ENCODE measurements at places on chromosomes 16 and 17.

DNA sequence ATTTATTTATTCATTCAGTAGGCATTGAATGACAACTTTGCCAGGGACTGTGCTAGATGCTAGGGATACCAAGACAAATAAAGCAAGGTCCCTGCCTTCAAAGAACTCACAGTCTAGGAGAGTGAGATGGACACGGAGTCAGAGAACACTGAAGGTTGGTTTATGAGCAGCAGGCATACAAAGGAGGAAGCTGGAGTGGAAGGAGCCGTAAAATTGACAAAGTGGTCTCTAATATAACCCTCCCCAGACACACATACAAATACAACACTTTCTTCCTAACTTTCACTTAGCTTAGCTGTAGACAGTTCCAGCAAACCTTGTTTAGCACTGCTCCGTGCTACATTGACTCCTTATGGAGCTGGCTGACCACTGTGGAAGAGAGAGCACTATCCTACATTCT is 229.7 kb downstream of the IRX3 start:
- DNase-seq: no peak

DNA sequence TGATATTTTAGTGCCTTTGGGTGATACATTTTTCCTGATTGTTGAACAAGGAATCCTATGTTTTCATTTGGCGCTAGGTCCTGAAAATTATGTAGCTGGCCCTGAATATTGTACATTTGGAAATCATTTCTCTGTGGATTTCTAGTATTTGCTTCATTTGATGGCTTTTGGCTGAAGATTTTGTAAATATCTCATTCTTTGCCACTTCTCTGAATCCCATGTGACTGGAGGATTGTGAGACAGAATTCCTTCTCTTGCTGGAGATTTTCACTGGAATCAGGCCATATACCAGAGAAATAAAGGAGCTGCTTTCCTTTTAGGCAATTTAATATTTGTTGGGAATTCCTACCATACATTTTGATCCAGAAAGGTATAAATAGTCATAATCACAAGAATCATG is 8.6 kb downstream of the KRT28 start:
- no peak for DNase-seq

- no peak for DNase-seq
These were observed 143.0 kb downstream of the XYLT1 start for GRCh38 chr16:17327664-17328335.

- DNase-seq: no peak
These were observed 127.5 kb downstream of the HS3ST3A1 start for GRCh38 chr17:13474073-13474800.

- no peak for DNase-seq
These were observed 205.2 kb downstream of the STX8 start for GRCh38 chr17:9370467-9370866.

GRCh38 chr17:33725675-33726271 is 432.7 kb upstream of the ASIC2 start:
- DNase-seq: no peak

DNA sequence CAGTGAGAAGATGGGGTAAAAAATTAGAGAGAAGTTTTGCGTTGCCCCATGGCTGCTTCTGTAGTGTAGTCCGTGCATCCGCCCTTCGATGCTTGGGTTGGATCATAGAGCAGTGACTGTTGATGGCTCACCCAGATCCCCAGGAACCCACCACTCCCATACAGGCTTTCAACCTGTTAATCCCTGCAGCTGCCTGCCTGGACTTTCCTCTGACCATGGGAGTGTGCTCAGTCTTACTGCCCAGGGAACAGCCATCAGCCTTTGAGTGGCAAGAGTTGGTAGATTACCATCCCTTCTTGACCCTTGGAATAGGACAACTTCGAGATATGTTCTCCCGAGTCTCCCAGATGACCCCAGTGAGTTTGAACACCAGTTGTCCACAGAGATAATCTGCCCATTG is 299.5 kb upstream of the HSBP1 start:
- no peak for DNase-seq

DNA sequence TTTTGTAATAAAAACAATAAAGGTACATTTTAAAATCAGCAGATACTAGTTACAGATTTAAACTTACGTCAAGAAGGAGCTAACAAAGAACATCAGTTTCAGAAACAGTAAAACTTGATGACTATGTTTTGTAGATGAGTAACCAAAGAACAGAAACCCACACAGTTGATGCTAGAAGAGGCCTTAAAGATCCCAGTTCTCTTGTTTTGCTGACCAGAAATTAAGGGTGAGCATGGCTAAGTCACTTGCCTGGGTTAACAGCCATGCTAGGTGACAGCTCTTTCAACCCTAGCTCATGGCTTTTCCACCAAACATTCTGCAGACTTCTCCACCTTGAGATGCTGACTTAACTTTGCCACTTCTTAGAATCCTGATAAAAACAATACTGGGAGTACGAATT is 26.4 kb downstream of the STX8 start:
- no peak for DNase-seq

DNA sequence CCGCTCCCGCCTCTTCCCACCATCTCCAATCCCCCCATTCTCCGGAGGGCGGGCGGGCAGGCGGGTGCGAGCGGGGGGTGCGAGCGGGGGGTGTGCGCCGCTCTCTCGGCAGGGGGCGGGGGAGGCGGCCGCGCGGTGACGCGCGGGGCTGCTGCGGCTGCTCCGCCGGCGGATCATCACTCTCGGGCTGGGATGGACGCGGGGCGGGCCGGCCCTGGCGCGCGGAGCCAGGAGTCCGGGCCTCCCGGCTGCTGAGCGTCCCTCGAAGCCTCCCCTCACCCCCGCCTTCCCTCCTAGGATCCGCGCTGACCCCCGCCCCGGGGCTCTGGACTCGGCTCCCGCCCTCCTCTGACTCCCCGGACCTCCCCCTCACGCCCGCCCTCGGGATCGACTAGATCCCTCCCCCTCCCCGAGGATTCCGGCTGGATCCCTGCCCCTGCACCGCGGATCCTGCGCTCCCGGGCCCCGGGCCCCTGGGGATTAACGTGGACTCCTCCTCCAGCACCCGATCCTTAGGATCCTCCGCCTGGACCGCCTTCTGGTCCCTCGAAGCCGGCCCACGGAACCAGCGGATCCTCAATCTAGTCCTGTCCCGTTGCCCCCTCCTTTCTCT is 946 bp upstream of the TMEM256 start:
- peak; percentile 74 for DNase-seq

GRCh38 chr17:34434052-34434451 is 71.0 kb upstream of the CCL1 start:
- DNase-seq: no peak

DNA sequence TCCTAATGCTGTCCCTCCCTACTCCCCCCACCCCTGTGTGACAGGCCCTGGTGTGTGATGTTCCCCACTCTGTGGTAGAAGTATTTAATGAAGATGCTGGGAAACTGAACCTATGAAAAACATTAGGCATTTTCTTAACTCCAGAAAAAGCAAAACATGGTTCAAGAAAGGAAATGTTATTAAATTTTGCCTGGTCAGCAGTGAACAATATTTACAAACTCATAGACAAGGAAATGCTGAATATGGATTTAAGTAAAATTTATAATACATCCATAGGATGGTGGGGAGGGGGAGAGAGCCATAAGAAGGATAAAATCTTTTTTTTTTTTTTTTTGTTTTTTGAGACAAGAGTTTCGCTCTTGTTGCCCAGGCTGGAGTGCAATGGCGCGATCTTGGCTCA is 10.8 kb upstream of the CRYBA1 start:
- no peak for DNase-seq

- no peak for DNase-seq
These were observed 116.6 kb downstream of the XYLT1 start for GRCh38 chr16:17354141-17354601.

DNA sequence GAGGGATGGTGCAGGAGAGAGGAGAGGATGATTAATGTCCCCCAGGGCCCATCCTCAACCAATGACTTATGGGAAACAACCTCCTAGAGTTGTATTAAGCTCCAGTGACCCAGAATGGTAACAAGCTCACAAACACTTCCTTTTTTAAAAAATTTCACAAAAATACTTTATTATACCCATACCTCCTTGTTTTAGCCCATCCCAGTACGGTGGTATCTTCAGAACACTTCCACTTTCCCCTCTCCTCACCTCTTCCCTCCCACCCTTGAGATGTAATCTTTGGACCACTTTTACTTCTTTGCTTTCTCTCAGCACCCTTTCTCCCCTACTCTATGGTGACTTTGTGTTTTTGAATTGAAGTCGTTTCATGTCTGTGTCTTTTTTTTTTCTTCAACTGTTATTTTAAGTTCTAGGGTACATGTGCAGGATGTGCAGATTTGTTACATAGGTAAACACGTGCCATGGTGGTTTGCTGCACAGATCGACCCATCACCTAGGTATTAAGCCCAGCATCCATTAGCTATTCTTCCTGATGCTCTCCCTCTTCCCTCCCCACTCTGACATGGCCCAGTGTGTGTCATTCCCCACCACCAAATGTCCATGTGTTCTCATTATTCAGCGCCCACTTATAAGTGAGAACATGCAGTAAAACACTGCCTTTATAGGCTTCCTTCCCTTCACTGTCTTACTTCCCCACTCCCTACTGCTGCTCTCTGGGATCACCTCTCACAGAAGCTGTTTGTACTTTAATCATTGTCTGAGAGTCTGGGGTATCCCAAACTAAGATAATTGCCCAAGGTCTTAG is 124.5 kb downstream of the PRKCB start:
- DNase-seq: no peak

DNA sequence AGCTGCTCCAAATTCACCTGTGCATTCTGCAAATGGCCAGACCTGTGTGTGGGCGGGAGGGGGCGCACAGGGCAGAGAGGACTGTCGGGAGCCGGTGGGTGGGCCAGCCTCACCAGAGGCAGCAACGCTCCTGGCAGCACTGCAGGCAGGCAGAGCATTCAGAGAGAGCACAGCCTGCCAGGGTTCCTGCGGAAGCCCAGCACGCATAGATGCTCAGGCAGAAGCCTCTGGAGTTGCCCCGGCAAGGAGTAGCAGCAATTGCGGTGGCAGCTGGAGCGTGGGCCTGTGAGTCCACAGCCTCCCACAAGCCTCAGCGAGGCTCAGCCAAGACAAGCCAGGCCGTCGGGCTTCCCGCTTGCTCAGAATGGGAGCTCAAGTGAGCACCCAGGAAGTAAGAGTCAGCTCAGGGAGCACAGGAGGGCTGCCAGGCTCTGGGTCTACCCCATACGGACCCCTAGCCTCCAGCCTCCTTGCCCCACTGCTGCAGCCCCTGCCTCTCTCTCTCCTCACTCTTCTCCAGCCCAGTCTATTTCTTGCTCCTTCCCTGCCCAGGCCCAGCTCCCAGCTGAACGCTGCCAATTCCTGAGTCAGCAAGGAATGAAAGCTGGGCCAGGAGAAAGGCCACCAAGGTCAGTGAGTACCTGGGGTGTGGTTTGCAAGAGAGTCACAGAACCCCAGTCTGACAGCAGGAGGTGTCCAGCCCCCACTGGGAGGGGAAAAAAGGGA is 9.6 kb downstream of the EMC6 start:
- no peak for DNase-seq

DNA sequence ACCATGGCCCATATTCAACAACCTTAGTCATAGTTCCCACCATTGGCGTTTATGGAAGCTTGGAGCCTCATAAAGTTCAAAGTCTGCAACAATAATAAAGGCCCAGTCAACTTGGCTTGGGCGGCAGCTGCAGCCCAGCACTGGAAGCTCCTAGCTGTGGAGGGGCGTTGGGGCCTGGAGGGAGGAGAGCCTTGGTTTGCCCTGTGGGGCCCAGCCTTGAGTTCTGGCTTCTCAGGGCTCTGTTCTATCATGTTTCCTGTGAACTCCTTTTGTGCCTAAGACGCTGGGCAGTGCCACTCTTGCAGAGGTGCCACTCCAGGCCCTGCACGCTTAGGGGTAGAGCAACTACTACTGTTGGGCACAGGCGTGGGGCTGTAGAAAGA is 927 bp upstream of the ENGASE start:
- DNase-seq: no peak

- DNase-seq: no peak
These were observed 21.0 kb upstream of the FMNL1 start for GRCh38 chr17:45200701-45201100.

- DNase-seq: no peak
These were observed 75.7 kb upstream of the TMEM132E start for GRCh38 chr17:34503528-34504195.

- DNase-seq: no peak
These were observed 11.6 kb upstream of the CAMKK1 start for GRCh38 chr17:3904501-3904900.

- no peak for DNase-seq
These were observed 134.2 kb downstream of the ABCC1 start for GRCh38 chr16:16083421-16084156.

DNA sequence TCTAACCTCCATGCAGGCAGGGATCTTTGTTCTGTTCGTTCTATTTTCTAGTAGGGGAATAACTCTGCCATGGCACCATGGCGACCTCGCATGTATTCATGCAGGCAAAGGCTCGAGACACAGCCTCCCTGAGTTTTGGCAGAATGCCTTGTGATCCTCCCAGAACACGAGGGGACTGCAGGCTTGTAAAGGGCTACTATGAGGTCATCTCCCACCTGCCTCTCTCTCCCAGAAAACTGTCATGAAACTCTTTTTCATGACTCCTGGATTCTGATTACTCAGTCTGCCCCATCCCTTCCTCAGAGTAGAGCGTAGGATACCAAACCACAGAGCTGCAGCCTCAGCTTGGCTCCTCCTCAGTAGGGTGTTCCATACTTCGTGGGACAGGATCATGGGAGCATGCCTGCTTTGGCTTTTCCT is 64.3 kb downstream of the IGF2BP1 start:
- DNase-seq: no peak

- DNase-seq: no peak
These were observed 210.6 kb downstream of the KCNJ2 start for GRCh38 chr17:70379945-70380344.

DNA sequence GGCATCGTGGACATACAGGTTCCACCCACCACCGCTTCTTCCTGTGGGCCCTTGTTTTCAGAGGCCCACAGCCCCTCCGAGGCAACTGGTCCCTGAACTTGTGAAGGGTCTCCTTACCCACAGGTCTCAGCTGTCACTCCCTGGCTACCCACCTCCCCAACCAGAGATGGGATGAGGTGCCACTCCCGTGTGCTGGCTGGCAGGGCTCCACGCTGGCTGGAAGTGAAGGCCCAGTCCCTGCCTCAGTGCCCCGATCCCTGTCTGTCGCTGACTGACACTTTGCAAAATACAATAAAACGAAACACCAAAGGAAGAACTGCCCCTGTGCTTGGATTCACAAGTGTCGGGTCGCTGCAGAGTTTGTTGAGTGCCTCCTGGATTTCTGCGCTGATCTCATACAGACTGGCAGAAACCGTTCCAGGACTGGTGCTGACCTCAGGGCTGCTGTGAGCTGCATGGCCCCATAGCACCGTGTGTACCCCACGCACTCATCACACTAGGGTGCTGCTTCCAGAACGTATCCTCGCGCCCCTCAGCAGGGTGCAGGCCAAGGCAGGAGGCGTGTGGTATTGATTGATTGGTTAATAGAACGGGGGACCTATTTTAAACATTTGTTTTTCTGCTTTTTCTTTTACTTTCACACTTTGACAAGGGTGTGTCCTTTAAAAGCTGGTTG is 57.0 kb downstream of the PGS1 start:
- no peak for DNase-seq

DNA sequence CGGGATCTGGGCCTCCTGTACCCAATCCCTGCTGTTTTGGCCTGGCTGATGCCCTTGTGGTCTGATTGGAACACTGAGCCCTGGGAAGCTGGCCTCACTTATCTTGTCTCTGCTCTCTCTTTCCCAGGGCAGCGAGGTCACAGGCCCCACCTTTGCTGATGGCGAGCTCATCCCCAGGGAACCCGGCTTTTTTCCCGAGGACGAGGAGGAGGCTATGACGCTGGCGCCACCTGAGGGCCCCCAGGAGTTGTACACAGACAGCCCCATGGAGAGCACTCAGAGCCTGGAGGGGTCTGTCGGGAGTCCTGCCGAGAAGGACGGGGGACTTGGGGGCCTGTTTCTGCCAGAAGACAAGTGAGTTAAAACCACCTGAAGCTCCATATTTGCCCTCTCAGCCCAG is 126.0 kb downstream of the RAB11FIP4 start:
- no peak for DNase-seq

GRCh38 chr16:50705436-50706110 is 12.2 kb downstream of the NOD2 start:
- no peak for DNase-seq

Measured in T-helper 17 cell (primary cell).